ENCODE measurements at places on chromosomes 6 and 20.

- DNase-seq: no peak
Measured at GRCh38 chr6:148044921-148045320, 297.7 kb upstream of the SASH1 start.

DNA sequence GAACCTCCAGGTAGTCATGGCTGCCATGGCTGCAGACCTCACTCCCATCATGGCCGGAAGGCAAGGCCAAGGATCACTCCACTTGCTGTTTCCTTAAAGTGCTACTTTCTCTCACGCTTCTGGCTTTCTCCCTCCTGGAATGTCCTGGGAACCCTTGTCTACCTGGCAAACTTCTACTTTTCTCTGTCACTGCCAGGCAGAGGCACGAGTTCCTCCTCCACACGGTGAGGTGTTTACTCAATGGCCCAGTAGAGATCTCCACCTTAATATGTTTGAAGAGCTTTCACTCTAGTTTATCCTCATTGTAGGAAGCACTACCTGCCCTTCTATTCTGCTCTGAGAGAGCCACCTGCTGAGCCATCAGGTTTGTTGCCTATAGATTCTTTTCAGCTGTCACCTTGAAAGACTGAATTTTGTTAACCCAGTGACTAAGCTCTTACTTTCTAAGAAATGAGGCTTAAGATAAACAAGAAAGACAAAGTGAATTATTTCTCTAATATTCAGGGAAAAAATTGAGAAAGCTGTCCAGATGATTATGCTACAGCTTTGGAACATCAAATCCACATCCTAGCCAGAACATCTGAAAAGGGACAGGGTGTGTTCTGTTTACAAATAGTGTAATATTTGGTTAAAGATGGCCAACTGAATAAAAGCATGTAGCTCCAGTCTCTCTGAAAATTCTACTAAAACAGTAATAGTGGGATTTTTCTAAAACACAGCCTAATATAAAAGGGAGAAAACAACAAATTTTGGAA lies 54.9 kb downstream of the PLAGL1 start:
- DNase-seq: no peak

- DNase-seq: no peak
Measured at GRCh38 chr20:31841928-31842327, 3.5 kb downstream of the FOXS1 start.

DNA sequence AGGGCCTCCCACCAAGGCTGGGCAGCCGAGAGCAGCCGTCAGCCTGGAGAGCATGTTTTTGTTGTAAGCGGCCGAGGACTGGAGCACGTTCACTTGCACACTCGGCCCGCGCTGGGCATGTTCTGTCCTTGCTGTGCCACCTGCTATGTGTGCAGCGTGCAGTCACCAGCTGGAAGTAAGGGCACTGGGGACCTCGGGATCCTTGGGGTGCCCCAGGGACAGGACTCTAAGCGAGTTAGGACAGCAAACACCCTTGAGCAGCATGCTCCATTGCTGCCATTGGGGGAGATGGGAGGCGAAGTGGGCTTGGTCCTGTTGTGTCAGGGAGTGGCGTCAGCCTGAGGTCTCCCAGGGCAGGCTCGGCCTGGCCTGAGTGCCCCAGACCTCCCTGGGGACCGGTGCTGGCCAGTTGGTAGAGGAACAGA lies 18.6 kb downstream of the DYNLT1 start:
- DNase-seq: no peak

GRCh38 chr20:13428684-13429083 lies 207.6 kb downstream of the ISM1 start:
- no peak for DNase-seq

DNA sequence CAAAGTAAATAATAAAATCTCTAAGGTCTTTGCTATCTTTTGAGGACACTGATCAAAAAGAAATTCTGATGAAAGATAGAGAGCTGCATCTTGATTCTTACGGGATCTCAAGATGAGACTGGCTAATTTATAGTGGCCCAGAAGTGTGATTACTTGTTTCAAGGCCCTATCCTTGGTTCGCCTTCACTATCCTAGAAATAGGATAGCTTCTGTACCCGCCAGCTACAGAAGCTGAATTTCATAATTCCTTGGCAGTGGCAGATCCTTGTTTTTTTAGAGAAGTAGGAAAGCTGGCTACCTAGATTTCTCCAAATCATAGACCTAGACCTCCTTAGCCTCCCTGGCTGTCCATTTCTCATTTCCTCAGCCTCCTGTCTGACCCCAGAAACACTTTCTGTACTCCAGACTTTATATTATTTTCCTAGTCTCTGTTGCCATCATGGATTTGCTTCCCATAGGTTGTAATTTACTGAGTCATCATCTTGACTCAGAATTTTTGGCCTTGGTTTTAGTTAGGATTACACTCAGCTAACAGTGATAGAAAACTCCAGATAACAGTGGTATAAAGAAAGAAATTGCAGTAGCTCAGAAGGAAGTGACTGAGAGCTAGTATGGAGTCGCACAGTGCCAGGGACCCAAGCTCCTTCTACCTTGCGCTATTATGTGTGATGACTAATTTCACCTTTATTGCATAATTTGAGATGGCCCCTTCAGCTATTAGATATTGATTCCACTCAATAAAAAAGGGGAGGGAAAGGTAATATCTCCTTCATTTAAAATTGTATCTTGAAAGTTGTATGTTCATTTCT lies 27.7 kb downstream of the PHF3 start:
- no peak for DNase-seq

GRCh38 chr20:49775229-49775693 lies 37.4 kb upstream of the SLC9A8 start:
- DNase-seq: no peak

DNA sequence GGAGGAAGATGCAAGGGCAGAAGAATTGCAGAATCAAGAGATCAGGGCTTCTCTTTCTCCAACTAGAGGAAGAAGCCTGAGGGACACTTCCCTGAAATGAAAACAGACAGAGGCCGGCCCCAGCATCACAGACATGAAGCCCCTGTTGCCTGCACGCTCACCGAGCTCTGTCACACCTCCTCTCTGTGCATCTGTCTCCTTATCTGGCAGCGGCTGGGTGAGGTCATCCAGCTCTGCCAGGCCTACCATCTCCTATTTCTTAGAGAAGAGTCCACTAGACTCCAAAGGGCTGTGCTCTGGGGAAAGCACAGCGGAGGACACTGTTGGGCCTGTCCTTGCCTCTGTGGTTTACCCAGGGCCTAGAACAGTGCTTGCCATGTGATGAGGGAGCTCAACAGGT lies 71.9 kb upstream of the MLN start:
- DNase-seq: no peak

DNA sequence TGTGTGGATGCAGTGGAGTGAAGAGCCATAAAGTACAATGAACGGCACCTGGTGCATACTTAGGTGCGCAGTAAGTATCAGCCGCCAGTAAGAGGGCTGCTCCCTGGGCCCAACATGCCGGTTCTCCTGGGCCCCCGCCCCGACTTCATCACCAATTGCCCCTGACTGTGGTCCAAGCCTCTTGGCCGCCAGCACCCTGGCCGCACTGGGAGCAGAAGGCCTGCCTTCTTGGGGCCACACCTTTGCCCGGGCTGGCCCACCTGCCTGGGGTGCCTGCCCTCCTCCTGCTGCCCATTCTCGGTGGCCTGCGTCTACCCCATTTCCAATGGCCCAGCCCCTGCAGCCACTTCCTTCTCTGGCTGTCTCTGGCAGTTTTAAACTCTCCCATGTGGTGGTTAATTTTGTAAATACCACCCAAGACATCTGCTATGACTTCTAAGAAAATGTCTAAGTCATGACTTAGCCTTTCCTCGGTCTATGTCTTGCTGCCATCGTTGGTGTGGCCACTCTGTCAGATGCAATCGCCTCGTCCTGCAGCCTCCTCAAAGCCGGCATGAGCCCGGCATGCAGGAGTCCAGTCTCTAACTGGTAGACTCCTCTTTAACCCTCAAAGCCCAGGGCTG lies 36.8 kb downstream of the PMEPA1 start:
- no peak for DNase-seq

GRCh38 chr6:170365593-170365992 lies 59.0 kb downstream of the FAM120B start:
- no peak for DNase-seq

GRCh38 chr6:94089941-94090340 lies 670.6 kb upstream of the EPHA7 start:
- no peak for DNase-seq

- DNase-seq: no peak
Measured at GRCh38 chr6:141729146-141729545, 403.6 kb upstream of the GJE1 start.

DNA sequence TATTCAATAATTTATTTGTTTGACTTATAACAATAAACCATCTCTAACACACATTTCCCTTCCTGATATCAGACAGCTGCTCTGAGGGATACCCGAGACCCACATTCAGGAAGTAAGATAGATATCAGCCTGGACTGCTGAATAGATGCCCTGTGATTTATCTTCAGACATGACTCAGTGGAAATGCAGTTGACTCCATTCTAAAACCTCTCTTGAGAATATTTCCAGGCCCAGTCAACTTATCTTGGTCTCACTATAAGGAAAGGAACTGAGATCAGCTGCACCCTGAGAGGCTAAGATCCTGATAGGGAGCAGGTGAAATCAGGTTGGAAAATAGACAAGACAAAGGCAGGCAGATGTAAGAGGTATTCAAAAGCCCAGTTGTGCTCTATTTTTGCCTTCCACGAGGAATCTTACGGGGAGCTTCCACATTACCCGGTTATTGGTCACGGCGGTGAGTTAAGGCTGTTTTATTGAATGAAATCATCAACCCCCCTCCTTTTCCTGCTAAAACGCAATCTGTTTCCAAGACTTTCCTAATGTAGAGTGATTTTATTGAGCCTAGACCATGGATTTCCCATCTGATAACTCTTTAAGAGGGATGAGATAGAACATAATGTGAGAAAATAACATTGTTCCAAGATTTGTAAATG lies 25.5 kb downstream of the C6orf15 start:
- no peak for DNase-seq

DNA sequence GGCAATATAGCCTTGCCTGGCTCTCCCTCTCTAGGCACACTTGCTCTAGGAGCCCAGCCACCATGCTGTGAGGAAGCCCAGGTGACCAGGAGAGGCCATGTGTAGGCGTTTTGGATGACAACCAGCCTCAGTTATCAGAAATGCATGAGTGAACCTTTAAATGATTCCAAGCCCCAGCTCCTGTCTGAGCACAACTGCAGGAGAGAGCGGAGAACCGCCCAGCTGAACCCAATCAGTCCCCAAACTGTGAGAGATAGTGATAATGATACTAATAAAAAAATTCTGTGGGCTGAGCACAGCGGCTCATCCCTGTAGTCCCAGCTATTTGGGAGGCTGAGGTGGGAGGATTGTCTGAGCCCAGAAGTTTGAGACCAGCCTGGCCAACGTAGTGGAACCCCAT lies 83.8 kb upstream of the TOX2 start:
- no peak for DNase-seq

- no peak for DNase-seq
Measured at GRCh38 chr6:20409427-20409971, 7.8 kb downstream of the E2F3 start.

- no peak for DNase-seq
Measured at GRCh38 chr6:7190791-7191190, 83.0 kb downstream of the RREB1 start.

DNA sequence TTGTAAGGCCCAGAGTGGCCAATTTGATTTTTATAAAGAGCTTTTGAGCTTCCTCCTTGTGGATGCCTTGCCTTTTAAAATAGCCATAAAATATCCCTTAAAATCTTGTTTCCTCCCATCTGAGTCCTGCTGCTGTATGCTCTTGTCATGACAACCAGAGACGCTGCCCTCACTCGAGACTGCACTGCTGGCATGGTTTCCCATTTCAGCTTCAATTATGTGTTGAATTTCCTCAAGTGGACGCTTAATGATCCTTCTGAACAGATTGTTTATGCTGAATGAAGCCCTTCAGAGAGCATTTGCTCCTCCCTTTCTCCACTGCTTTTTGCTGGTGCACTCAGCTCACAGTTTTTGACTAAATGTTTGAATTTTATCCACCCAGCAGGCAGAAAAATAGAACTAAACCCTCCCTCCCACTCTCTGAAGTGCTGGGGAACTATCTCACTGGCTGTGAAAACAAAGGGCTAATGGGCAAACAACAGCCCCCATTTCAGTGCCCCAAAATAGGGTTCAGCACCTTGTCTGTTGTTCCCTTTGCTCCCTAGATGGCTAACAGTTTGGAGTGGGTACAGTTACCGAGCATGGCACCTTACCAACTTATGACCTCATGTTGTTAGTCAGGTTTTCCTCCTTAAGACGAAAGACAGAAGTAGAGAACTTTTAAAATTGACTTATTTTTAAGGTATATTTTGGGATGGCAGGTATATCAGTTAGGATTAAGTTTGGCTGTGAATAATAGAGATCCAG lies 45.5 kb upstream of the RNF8 start:
- no peak for DNase-seq

DNA sequence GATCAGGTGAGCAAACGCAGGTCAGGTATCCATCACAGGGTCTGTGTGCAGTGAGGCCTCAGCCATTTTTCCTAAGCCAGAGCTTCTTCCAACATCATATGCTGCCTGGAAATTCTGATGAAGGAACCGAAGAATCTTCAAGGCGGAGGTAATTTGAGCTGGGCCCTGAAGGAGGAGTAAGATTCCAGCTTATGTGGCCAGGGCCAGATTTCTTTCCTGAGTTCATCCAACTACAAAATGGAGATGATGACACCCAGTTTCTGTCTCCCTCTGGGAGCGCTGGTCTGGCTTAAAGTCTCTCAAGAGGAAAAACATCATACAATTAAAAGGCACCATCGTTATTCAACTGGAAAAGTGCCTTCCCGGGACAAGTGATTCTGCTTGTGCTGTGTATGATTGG lies 6.9 kb upstream of the MANBAL start:
- DNase-seq: no peak

GRCh38 chr6:32815115-32815514 lies 1.7 kb downstream of the HLA-DOB start:
- DNase-seq: no peak

DNA sequence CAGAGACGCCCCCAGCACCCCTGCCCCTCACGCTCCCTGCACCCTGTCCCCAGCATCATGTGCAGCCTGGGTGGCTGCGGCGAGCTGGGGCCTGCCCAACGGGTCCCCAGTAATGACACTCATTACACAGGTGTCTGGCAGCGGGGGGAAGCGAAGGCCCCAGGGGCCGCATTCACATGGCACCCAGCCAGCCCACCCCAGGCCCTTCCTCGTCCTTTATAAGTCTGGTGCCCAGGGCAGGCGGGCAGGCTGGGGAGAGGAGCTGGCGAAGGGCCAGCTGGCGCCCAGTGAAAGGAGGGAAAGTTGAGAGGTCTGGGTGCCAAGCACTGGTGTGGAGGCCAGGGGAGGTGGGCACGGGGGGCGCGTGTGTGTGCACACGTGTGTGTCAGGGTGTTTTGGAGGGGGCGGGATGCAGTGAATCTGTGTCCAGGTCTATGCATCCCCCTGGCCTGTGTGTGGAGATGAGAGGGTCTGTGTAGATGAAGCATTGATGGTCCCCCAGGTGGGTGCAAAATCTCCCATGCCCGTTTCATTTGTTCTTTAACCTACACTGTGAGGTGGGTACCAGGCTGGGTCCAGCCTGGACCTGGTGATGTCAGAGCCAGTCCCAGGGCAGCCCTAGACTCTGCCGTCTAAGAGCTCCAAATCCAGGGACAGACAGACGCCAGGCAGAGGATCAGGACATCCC lies 105.3 kb downstream of the CEBPB start:
- DNase-seq: no peak
